Neural crest cell (in vitro differentiated cells): ENCODE measurements at places on chromosomes 11 and 22. TPM values are rescaled to one million over a fixed set of nuclear protein-coding genes. Genes with fewer than 3 reads are reported as not detected.

Gene PDE3B
- 24.1 and 24.3 TPM in 2 replicates for total RNA-seq

Gene RASL10A
- 0.27 and 0.63 TPM in 2 replicates for total RNA-seq

Gene OR5A1
- not detected in 2 replicates for total RNA-seq

Gene HBD
- not detected in 2 replicates for total RNA-seq

Gene GUCY1A2
- 3.7 and 4.0 TPM in 2 replicates for total RNA-seq

- DNase-seq: no peak
Measured at GRCh38 chr22:18130018-18130417, 19.4 kb downstream of the TUBA8 start.

- DNase-seq: no peak
Measured at GRCh38 chr11:124923296-124923695, 4.2 kb downstream of the HEPN1 start.

GRCh38 chr22:37231406-37232139 lies 12.5 kb downstream of the RAC2 start:
- no peak for DNase-seq

DNA sequence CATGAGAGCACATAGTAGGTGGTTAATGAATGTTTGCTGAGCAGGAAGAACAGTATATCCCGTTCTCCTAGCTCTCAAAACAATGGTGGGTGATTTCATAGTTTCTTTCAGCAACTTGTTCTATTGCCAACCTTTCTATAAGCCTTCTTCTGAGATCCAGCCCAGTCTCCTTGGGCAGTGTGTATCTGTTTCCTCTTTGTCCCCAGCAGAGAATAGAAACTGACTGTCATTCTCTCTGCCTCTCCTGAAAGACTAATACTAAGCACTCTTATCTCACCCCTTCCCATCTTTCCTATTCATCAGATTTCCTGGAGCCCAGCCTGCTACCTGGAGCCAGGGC lies 272.9 kb downstream of the ST3GAL4 start:
- DNase-seq: no peak

DNA sequence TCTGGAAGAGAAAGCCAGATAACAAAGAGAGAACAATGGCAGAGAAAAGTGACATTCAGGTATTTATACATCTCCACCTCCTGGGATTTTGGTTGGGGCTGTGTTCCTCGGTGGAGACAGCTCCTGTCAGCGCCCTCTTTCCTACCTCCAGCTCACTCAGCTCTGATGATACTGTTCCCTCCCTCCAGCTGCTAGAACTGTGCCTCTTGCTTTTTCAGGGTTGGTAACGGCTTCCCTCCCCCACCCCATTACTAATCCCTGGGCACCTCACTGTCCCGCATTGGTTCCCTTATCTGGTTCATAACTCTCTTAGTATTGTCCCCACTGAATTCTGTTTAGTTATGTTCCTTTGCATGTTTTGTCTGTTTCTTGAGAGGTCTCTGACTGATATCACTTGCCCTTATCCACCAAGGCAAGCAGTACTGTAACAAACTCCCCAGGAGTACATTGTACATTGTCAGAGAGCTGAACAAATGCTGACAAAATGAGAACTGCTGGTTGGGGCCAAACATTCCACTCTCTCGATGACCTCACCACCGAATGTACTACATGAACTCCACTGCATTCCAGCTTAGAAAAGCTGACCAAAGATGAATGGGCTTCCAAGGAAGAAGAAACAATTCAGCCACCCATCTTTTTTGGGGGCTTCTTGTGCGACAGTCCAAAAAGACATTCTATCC lies 5.7 kb upstream of the FBXO3 start:
- no peak for DNase-seq

GRCh38 chr22:32016081-32016480 lies 27.0 kb upstream of the SLC5A1 start:
- DNase-seq: no peak

GRCh38 chr22:41364955-41365354 lies 16.8 kb upstream of the TEF start:
- no peak for DNase-seq

DNA sequence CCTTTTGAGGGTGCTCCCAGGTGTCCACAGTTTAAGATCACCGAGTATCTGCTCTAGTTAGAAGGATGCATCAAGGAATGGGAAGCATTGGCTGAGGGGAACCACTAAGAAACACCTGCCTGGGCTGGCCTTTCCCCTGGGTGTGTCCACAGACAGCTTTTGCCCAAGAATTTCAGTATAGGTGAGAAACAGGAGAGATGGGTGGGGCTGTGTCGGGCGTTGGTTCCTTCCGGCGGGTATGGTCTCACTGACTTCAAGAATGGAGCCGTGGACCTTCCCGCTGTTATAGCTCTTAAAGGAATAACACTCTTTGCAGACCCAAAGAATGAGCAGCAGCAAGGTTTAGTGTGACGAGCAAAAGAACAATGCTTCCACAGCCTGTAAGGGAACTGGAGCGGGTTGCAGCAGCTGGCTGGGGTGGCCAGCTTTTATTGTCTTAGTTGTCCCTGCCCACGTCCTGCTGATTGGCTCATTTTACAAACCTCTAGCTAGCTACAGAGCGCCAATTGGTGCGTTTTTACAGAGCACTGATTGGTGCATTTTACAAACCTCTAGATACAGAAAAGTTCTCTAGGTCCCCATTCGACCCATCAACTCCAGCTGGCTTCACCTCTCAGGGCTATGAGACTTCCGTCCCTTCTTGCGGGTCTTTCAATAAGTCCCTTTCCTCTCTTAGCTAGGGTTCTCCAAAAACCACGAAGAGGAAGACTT lies 2.4 kb downstream of the FADS1 start:
- no peak for DNase-seq

DNA sequence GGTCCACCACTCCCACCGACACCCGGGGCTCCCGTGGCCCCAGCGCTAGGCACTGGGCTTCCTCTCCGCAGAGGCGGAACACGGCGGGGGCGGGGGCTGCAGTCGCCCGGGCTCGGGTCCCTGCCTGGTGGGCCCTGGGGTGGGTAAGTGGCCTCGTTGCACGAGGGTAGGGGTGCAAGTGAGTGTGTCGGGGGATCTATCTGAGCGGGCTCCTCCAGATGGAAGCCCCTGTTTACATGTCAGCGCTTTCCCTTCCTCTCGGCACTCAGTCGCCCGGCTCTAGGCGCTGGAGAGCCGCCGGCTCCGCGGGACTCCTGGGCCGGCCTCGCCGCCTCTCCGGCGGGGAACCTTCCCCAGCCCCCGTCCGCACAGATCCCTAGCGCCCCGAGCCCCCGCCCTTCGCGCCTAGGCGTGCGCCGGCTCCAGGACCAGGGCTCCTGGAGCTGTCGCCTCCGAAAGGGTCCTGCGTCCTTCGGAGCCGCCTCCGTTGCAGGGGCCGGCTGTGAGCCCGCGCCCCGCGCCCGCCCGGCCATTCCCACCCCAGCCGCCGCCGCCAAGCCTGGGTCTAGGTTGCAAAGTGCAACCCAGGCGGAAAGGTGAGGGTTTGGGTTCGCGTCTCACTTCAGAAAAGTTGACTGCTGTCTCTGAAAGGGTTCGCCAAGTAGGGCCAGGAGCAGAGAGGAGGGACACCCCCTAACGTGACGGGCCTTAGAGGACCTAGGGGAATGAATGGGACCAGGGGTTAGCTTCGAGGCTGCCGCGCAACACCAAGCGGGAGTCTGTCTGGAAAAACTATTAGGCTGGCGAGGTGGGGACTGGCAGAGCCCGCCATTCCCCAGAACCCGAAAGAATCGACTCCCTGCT lies 978 bp downstream of the FLI1 start:
- no peak for DNase-seq

DNA sequence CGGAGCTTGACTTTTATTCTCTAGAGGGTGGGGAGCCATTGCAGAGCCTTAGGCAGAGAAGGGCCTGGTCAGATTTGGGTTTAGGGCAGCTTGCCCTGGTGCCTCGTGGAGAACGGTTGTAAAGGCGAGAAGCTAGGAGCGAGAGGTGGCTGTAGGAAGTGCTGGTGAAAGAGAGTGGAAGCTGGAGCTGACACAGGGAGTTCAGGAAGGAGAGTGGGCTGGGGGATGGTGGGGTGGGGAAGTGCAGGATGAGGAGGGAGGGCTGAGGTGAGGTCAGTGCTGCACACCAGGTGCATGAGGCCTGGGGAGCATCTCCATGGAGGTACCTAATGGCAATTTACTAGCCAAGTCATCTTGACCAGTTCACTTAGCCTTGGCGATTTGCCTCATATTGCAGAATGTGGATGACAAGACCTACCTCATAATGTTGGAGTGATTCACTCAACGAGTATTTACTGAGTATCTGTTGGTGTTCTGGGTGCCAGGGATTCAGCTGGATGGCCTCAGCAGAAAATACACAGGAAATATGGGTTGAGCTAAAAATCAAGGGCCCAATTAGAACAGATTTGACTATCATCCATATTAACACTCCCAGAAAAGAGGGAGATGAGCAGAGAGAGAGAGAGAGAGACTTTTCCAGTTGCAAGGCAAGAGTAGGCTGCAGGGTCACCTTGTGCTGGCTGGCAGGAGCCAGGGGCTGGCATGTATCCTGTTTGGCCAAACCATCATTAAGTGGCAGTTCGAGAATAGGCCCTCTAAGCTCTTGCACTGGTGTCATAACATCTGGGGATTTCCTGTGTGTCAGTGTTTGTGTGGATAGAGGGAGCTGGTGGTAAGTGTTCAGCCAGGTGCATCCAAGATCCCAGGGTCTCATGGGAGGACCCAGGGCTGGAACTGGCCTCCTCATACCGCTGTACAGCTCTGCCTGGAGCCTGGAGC lies 44.4 kb upstream of the CLDN5 start:
- DNase-seq: no peak

GRCh38 chr11:62592989-62593421 lies 1.7 kb upstream of the TUT1 start:
- no peak for DNase-seq

DNA sequence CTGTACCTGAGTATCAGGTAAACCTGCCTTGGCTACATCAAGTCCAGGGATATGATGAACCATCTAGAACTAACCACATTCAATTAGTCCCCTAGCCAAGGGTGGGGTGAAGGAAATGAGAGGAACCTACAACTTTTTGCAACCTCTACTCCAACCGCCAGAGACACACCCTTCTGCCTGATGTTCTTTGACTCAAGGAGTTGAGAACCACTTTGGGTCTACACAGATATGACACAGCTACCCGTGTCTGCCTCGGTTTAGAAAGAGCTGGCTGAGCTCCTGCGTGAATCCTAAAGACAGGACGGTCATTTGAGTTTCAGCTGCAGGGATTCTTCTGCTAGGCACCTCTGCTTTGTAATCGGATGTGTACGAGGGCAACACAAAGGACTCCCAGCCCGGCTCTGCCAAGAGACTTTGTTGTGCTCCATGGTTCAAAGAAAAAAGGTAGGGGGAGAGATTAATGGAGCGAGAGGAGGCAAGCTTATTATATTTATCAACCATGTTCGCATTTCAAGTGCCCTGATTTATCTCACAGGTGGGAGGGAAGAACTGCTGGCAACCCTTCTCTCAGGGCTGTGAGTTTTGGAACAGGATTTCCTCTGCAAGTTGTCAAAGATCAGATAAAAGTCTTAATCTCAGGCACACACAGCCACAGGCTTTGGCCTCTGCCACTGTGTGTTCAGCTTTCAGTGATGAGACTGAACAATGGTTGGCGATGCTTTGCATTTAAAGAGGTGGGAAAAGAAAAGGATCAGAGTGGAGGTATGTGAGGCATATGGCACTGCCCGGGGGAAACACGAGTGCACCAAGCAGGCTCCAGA lies 35.1 kb downstream of the FLI1 start:
- DNase-seq: no peak

GRCh38 chr11:65251476-65251875 lies 10.3 kb upstream of the POLA2 start:
- DNase-seq: no peak

GRCh38 chr11:28083118-28083517 lies 24.8 kb downstream of the KIF18A start:
- DNase-seq: no peak

- DNase-seq: no peak
Measured at GRCh38 chr11:18314784-18315523, 7.0 kb downstream of the HPS5 start.

GRCh38 chr11:643366-643765 lies 6.3 kb downstream of the DRD4 start:
- DNase-seq: no peak

DNA sequence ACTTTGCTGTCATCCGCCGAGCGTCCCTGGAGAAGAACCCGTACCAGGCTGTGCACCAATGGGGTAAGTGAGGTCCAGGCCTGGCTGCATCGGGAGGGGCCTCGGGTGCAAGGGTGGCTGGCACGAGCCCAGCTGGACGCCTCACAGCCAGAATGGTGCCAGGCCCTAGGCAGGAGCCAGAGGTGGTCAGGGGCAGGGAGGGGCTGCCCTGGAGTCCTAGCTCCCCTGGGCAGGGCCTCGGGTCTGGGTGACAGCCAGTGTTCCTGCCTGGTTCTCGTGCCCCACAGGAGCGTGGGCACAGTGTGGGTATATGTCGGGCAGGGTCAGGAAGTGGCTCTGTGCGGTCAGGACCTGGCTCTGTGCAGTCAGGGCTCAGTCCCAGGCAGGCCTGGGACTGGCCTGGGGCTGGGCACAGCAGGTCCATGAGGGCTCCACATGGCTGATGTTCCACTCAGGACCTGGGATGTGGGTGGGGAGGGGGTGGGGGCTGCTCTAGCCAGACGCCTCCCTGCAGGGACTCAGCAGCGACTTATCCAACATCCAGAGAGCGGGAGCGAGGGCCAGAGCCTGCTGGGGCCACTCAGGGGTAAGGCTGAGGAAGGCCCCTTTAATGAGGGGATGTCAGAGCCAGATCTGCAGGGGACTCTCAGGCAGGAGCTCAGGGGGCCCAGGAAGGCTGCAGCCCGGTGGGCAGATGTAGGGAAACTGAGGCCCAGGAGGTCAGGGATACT lies 1.2 kb downstream of the TSPAN32 start:
- DNase-seq: no peak

DNA sequence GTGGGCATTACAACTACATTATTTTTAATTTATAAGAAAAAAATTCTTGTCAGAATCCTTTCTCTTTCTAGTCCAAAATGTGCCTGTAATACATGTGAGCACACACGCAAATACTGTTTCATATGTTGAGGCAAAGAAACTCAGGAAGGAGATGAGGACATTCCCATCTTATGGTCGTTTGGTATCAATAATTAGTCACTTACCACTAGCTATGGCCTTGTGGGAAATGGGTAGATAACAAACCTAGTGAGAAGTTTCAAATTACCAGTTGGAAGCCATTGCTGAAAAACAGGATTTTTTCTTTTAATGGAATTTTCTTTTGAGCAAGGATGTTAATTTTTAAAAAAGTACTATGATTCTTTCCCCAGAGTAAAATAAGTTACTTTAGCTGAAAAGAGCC lies 25.7 kb downstream of the AMOTL1 start:
- no peak for DNase-seq

GRCh38 chr11:2933375-2934020 lies 4.3 kb upstream of the PHLDA2 start:
- no peak for DNase-seq

- DNase-seq: no peak
Measured at GRCh38 chr22:40684728-40685127, 5.4 kb downstream of the MCHR1 start.

GRCh38 chr11:58641341-58641740 lies 18.9 kb downstream of the CNTF start:
- no peak for DNase-seq
